ENCODE measurements at places on chromosomes 11 and 22.
A peak's percentile ranks its signal among the peaks of the same experiment; 100 is the strongest.

DNA sequence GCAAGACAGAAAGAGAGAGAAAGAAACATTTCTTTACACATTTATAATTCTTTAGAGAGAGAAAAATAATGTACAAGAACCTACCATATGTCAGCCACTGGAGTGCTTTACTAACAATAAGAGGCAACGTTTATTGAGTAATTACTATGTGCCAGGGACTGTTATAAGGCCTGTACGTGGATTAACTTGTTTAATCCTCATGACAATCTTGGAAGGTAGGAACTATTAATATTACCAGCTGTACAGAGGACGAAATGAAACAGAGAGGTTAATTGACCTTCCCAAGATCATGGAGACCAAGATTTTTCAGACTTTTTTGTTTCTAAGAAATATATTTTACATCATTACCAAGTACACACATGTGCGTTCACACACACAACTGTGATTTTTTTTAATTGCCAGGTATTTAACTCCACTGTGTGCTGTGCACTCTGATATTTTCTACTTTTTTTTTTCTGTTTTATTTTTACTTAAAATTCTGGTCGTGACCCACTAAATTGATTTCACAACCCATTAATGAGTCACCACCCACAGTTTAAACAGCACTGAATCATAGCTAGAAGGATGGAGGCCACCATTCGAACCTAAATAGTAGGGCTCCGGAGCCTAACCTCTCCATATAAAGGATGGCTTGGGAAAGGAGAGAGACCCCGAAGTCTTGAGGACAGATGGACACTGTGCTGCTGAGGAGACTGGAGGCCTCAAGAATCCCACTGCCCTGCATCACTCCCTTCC, 21.4 kb downstream of the CREB3L1 start:
- no peak for DNase-seq

DNA sequence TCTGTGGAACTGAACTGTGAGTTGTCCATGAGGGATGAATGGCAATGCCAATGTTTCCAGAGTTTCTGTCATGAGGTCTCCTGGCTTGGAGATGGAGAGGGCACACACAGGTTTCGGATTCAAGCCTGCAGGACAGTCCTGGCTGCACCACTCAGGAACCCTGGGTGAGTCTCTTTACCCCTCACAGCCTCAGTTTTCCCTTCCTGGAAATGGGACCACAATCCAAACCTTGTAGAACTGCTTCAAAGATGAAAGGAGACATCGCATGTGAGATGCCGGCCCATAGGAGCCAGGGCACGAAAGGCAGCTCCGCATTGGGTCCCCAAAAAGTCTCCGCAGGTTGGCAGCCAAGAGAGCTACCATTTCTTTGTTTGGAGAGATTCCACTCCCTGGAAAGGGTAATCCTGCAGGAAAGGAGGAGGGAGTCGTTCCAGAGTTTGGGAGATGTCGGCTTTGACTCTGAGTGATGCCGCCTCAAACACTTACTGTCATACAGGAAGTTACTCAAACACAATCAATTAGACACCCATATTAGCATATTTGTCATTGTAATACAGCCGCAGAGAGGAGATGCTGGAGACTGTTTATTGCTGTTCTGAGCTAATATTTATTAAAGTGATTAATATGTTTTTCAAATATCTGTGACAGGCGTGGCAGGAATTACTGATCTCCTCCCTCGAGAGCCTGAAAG, 318.3 kb downstream of the MN1 start:
- no peak for DNase-seq

DNA sequence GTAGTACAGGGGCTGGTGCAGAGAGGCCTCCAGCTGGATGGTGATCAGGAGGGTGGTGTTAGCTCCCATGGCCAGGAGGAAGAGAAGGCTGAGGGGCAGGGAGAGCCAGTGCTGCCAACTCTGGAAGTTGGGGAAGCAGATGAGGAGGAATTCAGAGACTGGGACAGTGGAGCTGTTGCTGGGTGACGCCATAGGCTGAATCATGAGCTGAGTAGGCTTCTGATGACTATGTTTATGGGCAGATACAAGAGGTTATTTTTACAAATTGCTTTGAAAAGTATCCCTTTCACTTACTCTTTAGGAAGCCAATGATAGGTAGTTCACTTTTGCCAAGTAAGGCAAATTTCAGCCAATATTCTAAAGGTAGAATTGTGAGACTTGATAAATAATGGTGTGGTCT, 3.1 kb downstream of the OR56A1 start:
- no peak for DNase-seq

- no peak for DNase-seq
Observed at GRCh38 chr11:6825231-6825744, 20.2 kb upstream of the OR10A5 start.

DNA sequence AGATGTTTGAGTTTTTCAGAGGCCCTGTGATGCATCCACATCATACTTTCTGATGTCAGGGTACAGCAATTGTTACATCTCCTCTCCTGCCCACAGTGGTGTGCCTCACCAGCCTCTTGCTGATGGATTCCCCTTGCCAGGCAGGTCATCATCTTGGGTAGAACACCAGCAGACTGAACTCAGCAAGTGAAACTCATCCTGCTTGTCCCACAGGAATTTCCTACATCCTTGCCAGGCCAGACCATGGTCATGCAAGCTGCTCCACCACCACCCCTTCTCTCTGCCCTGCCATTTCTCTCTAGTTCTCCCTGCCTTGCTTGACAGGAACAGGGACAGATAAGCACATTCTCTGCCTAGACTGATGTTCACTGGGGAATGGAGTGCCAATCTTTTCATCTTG, 85.9 kb downstream of the PAX6 start:
- no peak for DNase-seq

DNA sequence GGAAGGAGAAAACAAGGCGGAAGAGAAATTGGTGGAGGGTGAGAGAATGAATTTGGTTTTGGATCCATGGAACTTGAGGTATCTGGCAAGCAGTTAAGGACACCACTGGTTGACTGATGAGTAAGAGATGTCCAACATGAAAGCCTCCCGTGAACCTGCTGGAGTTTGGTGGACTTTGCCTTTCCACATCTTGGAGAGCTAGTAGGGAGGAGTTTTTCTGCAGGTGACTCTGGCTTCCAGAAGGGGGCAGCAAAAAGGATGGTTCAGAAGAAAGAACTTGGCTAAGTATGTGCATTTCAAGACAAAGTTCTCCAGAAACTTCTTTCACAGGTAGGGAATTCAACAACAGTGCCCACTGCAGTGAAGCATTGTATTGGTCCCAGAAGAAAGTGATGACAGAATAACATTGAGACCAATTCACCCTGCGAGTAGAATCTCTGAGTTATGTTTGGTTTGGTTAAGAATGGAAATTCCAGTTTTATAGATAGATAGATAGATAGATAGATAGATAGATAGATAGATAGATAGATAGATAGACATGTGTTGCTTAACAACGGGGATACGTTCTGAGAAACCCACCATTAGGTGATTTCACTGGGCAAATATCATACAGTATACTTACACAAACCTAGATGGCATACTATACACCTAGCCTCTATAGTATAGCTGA, 28.5 kb downstream of the DCDC1 start:
- no peak for DNase-seq

- DNase-seq = no peak
Observed at GRCh38 chr11:117502779-117503100, 175.1 kb downstream of the CEP164 start.

DNA sequence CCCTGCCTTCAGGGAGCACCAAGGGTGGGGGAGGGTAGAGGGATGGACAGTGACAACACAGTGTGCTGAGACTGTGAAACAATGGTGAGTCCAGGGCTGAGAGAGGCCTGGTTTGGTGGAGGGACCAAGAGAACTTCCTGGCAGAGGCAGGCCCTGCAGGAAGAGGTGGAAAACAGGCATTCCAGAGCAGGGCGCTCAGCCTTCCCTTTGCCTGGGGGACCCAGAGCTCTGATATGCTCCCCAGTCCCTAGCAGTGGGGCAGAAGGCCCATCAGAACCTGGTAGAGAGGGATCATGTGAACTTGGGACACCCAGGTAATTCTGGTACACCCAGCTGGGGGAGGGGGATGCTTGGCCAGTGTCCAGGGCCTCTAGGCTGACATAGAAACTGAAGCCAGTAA, 17.2 kb upstream of the UVRAG start:
- no peak for DNase-seq

DNA sequence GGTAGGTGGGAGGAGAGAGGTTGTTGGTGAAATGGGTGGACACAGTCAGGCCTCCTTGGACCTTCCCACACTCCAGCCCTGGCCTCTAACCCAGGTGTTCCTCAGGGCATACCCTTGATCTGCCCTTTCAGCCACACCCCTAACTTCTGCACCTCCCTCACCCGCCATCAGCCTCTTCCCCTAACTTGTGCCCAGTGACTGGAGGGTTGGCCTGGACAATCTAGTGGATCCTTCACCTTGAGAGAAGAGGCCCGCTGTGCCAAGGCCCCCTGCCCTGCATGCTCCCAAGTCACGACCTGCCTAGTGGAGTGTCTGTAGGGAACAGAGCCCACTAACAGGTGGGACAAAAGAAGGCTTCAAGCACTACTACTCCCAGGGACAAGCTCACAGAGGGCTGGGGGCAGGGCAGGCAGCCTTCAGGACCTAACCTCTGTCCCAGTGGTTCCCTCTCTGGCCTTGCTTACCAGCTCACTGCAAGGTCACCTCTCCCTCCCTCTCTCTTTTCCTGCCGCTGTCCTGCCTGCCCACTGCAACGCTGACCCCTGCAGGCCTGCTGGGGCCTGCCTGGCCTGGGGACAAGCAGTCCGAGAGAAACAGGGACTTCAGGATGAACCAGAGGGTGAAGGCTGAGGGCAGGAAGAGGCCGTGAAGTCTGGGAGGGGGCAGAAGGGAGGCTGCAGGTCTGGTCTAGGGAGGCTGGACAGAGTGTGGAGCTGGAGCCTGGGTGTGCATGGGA, 3.3 kb downstream of the SYT7 start:
- no peak for DNase-seq

DNA sequence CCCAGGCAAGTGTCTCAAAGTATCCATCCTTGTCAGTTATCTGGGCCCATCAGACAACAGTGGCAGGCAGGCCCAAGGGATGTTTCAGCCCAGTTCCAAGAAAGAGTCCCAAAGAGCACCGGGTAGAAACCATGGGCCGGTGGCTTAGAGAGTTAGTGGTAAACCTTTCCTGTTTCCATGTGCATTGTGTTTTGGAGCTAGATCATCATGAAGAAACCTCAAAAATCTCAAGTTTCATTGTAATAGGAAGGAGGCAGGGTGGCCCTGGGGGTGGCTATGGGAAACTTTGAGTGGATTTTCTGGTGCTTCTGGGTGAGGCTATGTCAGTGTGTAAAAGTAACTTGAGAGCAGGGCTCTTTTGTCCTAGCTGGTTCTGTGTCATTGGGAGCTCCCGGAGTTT, 68.1 kb downstream of the UBASH3B start:
- DNase-seq = no peak

GRCh38 chr11:112826026-112826425, 135.2 kb upstream of the NCAM1 start:
- no peak for DNase-seq

DNA sequence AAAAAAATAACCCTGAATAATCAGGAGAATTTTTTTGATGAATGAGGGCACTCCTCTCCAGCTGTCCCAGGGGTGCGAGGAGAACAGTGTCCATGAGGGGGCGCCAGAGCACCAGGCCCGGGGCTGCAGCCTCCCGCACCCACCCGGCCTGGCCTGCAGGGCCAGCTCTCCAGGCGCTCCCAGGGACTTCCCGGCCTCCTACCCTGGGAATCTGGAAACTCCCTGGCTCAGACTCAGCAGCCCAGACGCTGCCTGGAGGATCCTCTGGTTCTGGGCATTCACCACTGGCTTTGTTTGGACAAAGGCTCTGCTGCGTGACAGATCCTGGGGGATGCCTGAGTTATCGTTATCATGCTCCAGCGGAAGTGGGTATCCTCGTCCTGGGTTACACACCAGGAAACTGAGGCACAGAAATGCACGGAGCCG, 31.0 kb downstream of the MCM5 start:
- peak; percentile 56 for DNase-seq

GRCh38 chr22:29912605-29913398, 29.8 kb downstream of the MTMR3 start:
- no peak for DNase-seq

GRCh38 chr11:46234311-46234710, 43.2 kb upstream of the CREB3L1 start:
- no peak for DNase-seq

GRCh38 chr11:30435488-30435887, 112.6 kb downstream of the ARL14EP start:
- DNase-seq = no peak

DNA sequence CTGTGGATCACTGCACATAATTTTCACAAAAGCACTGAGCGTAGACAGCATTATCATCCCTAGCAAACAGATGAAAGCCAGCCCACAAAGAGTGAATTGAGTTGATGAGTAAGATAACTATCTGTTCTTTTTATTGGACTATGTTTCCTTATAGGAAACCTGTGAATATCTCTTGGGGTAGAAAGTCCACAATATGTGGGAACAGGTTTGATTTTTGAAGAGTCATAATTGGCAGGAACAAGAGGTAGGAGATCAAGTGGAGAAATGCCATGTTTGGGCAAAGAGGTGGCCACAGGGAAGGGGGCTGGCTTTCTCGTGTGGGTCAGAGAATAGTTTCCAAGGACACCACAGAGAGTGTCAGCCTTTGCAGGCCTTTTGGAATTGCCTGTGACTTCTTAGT, 23.9 kb downstream of the OR51E2 start:
- DNase-seq = no peak

GRCh38 chr11:123072762-123073161, 10.8 kb upstream of the HSPA8 start:
- DNase-seq = no peak

DNA sequence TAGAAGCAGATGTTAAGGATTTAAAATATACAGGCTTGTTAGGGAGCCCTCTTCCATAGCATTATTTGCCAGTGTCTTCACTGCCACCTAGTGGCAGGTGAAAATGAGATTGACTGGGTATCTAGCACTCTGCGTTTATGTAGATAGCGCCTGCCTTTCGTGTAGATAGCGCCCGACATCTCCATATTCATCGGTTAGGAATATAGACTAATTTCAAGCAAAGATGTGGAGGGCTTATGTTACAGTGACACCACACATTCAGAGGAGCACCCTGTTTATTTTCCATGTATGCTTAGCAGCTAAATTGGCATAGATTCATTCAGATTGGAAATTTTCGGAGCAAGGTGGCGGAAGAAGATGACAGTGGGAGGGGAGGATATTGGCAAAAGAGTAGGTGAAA, 72.0 kb downstream of the SLC5A12 start:
- DNase-seq = no peak

- DNase-seq = no peak
Observed at GRCh38 chr22:24894220-24894975, 52.1 kb downstream of the LHFPL7 start.

GRCh38 chr11:107266455-107266854, 191.2 kb downstream of the CWF19L2 start:
- no peak for DNase-seq

- DNase-seq = no peak
Observed at GRCh38 chr22:19068784-19069271, 53.4 kb downstream of the DGCR2 start.

DNA sequence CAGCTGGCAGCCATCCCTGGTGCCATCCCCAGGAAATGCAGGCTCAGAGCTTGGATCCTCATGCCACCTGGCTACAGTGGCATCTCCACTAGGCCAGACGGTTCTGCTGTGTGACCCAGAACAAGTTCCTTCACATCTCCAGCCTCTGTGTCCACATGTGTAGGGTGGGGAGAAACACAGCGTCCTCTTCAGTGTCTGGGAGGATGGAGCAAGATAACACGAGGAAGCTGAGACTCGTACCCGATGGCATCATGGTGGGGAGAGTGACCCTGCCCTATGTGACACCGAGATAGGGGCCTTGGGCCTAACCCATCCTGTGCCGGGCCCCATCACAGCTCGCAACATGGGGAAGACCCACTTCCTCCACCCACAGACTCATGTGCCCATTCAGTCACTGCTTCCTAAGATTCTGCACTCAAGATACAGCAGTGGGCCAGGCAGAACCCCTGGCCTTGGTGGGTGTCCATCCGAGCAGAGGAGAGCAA, 78.5 kb downstream of the MORC2 start:
- no peak for DNase-seq

Measured in amygdala (tissue), 56 donors.